Uterus (tissue), 4 donors: ENCODE measurements at places on chromosomes 1 and 21. TPM values are rescaled to one million over a fixed set of nuclear protein-coding genes. Genes with fewer than 3 reads are reported as not detected.

- no peak for DNase-seq
Measured at GRCh38 chr1:239757716-239758115, 334.0 kb upstream of the FMN2 start.

DNA sequence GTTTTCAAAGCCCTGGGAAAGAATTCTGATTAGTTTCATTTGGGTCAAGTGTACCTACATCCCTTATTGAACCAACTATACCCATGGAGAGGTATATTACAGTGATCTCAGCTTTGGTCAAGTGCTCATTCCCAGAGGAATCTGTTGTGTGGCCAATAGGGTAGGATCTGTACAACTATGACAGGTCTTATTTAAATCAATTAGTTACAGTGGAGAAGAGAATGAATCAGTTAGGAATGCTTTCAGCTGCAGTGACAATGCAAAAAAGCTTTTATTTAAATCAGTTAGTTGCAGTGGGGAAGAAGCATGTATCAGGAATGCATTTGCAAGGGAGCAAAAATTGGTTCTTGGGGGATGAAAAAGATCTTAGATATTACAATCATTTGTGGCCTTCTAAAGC lies 119.0 kb downstream of the FGGY start:
- no peak for DNase-seq

GRCh38 chr1:114502080-114502479 lies 8.9 kb downstream of the TRIM33 start:
- no peak for DNase-seq

- DNase-seq: no peak
Measured at GRCh38 chr1:170662561-170663403, 1.1 kb upstream of the PRRX1 start.

GRCh38 chr1:169697755-169698154 lies 13.7 kb downstream of the SELL start:
- DNase-seq: no peak

DNA sequence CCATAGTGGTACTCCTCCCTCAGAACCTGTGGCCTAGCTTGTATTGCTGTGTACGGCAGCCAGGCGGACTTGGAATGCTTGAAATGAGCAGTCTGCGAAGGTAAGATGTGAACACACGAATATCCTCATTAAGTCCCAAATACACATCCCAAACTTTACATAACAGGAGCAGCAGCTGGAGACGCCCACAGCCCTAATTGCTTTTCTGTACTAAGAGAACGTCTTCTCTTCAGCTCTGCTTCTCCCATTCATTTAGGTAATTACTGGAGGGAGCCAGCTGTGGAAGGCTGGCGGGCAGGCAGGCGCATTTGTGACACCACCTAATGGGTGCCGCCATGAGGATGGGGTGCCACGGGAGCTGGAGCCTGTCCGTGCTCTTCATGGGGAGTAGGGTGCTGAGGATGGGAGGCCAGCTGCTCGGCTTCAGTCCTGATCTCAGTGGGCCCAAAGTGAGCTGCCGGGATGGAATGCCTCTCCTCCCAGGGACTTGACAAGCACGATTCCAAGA lies 66.6 kb upstream of the POU3F1 start:
- DNase-seq: no peak

Gene FCRLB
- total RNA-seq: 0.35 TPM

Gene B3GALT2
- 4.1 TPM for total RNA-seq

Gene SMCP
- total RNA-seq: not detected

Gene ADGRL4
- total RNA-seq: 23.6 TPM

Gene TFF2
- not detected for total RNA-seq

Gene LYST
- total RNA-seq: 68.2 TPM
